CD4-positive, alpha-beta T cell treated with Interleukin-1 beta for 1 hour (primary cell): ENCODE measurements at places on chromosomes 1 and 21.

DNA sequence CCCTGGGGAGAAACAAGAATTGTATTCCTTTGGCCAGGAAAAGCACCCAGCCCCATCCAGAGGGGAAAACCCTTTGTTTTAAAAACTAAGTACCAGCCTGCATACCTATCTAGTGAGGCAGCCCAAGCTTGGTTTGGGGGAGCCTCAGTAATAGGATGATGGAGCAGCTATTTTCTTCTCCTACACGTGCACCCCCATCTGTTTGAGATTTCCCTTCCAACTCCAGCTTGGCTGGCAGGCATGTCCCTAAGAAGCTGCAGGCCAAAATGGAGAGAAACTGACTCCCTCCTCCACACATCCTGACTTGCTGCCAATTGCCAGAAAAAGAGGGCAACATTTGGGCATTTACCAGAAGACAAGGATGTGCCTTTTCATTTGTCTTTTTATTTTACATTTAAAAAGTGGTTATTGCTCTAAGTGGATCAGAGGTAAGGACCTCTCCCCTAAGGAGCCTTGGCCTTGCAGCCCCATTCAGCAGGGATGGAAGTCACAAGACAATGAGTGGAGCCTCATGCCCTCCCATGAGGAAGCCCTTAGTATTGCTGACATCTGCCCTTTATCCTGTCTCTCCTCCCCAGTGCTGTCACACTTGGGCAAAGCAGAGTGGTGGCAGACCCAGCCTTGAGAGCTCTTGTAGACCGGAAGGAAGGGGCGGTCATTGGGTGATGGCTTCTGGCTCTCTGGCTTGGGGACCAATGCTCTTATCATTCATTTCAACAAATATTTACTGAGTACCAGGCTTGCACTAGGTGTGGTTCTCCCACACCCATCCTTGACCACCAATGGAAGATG, 8.6 kb downstream of the FNDC5 start:
- DNase-seq = no peak

GRCh38 chr1:152109998-152110294, 5.3 kb downstream of the TCHH start:
- no peak for DNase-seq

DNA sequence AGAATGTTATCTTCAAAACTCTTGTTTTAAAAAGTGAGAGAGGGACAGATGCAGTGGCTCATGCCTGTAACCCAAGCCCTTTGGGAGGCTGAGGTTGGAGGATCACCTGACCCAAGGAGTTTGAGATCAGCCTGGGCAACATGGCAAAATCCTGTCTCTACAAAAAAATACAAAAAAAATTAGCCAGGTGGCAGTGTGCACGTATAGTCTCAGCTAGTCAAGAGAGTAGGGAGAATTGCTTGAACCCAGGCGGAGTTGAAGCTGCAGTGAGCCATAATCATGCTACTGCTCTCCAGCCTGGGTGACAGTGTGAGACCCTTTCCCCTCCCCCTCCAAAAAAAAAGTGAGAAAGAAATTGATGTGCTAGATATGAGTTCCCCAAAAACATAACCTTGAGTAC, 131.0 kb downstream of the KCNT2 start:
- no peak for DNase-seq

GRCh38 chr1:19577036-19577435, 67.1 kb upstream of the NBL1 start:
- DNase-seq = no peak

GRCh38 chr1:109573785-109574184, 25.4 kb downstream of the GNAI3 start:
- no peak for DNase-seq

GRCh38 chr21:36973986-36974850, 7.7 kb upstream of the HLCS start:
- DNase-seq = no peak

GRCh38 chr1:241716915-241717656, 65.0 kb downstream of the WDR64 start:
- DNase-seq = no peak

- no peak for DNase-seq
Measured at GRCh38 chr1:225378880-225379279, 49.0 kb downstream of the LBR start.

- peak; percentile 39 for DNase-seq
Measured at GRCh38 chr1:160400223-160400645, at the start of gene VANGL2. TSS of gene VANGL2 (plus strand) at chr1:160400564. CDS start at chr1:160415838, 15,274 bp downstream.

DNA sequence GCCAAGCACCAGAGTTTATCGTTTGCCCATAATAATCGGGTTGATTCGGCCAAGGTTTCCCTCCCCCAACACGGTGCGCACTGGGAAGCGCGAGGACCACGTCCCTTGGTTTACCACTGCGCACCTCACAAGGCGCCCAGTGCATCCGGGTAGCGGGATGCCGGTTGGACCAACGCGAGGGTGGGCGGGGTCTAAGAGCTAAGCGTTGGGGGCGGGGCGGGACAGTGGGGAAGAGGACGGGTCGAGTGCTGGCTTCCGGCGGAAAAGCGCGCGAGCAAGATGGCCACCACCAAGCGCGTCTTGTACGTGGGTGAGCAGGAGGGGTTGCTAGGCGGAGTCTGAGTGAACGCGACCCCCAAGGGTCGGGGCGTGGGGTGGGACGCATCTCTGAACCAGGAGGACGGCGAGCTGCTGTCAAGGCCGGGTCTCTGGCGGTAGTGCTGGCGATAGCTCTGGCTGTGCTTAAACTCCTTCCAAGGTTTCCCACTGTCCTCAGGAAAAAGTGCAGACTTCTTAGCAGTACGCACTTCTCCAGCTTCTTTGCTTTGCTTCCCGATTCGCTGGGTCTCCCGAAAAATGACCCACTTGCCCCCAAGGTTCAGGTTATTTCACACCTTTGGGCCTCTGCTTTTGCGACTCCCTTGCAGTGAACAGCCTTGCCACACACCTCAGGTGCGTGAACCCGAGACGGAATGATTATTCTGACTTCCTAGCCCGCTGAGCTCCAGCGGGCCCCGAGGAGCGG, at the start of gene PPIE:
TSS of gene PPIE (plus strand) at position 261 of the 745 bp plus-strand sequence. CDS start at position 280, 19 bp downstream.
- DNase-seq = peak; percentile 93

GRCh38 chr1:184191181-184191621, 139.7 kb downstream of the TSEN15 start:
- no peak for DNase-seq

DNA sequence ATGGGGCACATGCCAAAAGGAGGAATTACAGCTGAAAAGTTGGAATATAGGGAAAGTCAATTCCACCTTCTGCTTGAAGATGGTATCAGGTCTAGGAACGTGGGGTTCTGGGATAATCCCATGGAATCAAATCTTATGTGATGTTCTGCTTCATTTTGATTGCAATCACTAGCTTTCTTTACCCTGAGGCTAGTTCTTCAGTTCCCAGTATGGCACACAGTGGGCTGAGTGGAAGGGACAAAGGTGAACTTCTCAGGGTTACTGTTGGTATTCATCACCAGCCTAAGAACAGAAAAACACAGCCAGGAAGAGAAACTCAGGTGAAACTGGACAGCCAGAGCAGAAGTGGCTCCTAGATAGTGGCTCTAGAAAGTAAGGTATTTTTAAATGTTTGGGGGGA, 117.8 kb downstream of the TNFSF18 start:
- no peak for DNase-seq

- no peak for DNase-seq
Measured at GRCh38 chr1:85629532-85629920, 49.0 kb downstream of the CCN1 start.

DNA sequence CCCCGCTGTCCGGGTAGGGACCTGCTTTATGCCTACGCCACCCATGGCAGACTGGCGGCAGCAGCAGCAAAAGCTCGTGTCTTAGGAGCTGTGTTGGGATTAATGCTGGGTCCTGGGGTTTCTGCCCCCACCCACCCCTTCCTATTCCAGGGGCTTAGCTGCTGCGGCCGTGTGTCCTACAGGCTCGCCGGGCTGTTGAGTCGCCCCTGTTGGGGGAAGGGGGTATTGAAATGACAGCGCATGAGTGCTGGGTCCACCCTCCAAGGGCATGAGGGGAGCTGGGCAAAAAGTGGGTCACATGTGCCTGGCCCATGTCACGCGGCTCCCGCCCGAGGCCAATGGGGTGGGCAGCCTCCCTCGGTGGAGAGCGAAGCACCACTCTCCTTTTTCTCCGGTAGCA, 118.3 kb upstream of the COL6A1 start:
- no peak for DNase-seq

DNA sequence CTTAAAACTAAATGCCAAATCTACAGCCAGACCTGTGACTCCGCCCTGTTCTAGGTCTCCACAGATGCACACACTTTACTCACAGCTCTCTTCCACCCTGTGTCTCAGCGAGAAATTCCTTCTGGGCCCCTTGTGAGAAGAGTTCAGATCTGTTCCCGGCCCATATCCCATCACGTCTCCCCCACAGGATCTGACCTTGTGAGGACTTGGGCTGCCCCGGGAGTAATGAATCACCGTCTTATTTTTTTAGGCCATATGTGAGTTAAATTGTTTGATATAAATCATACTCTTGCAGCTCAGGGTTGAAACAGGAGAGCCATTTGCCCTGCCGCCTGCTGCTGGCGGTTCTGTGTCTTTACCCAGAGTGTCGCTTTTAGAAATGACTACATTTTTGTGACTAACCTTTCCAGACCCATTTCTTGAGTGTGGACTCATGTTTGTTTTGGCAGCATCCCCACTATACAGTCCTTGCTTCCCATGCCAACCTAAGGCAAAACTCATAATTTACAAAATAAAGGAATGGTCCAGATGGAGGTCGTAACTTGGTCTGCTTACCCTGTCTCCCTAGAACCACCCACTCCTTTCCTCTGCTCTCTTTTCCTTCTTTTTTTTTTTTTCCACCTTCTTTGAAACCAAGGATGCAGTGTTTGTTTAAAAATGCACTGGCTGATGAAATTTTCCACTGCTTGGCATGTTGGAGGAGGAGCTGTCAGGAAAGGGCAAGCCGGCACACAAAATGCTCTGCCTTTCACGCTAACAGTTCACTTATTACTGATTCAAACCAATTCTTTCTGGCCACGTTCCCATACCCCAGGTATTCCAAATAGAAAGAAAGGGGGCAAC, 98.0 kb upstream of the C1orf105 start:
- DNase-seq = no peak

GRCh38 chr1:27346991-27347624, 5.3 kb downstream of the SYTL1 start:
- DNase-seq = no peak

DNA sequence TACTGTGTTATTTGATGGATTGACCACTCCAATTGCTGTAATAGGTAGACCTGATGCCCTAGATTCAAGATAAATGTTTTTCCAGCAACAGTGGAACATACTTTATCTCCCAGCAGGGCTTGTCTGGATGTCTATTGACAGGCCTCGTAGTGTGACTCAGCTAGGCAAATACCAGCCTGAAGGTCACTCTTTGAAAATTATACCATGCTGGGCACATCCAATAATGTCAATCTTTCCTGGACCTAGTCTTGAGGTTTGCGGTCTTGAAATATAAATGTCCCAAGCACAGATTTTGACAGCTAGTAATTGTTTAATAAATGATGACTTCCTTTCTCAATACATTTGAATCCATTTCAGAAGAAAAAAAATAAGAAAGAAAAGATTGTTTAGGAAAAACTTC, 1138.0 kb upstream of the TMPRSS15 start:
- DNase-seq = no peak

GRCh38 chr1:162087111-162087510, 17.6 kb downstream of the NOS1AP start:
- no peak for DNase-seq

DNA sequence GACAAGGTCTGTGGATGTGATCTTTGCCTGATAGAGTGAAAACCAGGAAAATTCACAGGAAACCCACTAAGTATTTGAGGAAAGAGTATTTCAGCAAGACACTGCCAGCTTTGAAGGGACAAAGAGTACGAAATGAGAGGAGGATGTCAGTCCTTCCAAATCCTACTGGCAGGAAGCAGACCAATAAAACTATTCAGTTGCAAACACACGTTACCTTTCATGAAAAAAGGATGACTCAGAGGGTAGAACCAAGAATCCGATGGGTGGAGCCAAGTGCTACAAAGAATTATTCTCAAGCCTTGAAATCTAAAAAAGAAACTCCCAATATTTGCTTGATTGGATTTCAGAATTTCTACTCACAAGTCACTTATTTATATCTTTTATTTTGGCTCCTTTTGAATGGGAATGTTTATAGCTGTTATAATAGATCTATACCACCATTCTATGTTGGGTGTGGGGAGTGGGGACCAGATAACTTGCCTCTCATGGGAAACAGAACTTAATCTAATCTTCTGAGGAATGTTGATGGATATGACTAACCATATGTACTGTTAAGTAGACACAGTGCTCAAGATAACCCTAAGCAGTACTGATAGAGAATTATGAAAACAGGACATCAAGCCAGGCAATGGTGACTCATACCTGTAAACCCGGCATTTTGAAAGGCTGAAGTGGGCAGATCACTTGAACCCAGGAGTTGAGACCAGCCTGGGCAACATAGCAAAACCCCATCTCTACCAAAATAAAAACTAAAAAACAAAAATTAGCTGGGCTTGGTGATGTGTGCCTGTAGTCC, 19.3 kb upstream of the HEATR1 start:
- no peak for DNase-seq

DNA sequence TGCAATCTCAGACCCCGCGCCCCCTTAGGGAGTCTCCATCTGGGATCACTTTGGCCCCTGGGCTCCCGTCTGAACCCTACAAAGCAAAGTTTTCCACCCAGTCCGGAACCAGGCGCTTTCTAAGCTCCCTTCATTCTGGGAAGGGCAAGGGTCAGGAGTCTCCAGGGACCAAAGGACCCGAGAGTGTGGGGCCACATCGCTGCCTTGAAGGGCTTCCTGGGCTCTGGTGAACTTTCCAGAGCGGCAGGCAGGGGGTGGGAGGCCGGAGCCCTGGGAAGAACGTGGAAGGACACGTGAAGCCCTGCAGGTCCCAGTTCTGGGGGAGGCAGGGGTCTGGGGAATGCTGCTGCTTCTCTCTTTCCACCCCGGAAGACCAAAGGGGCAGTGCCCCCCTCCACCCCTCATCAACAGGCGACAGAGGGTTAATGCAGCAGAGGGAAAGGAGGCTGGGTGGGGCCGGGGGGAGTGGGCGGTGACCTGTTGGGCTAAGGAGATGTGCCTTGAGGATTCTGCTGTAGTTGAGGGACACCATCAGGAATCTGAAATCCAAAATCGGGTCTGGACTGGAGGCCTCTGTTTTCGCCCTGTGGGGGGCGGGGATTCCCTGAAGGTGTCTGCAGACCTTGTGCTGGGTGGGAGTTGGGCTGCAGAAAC, 734 bp downstream of the CDK18 start:
- DNase-seq = no peak

DNA sequence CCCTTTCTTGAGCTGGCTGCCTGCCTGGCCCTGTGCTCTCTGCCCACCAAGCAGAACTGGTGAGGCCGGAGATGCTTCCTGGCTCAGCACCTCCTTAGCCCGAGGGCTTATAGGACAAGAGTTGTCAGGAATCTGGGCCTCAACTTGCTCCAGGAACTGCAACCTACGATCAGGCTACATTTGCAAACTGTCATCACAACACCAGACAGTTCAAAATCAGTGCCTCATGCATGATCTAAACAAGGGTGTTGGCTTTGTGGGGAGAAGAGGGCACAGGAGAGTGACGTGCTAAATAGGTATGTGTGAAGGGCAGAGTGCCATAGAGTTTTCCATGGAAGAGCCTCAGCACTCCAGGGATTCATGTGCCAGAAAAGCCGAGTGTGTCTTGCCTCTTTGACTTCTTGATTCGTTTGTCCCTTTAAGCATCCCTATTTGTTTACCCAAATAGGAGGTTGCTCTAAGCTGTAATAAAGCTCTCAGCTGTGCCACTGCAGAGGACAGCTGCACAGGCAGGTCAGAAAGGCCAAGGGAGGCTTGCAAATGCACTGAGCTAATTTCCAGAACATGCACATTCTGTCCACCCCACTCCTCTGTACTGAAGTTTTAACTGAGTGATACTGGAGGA, 30.2 kb upstream of the NEK2 start:
- no peak for DNase-seq
